T-helper 1 cell (primary cell): ENCODE measurements at places on chromosomes 5 and 9.

GRCh38 chr5:129245489-129245888 is 150.9 kb downstream of the ISOC1 start:
- no peak for DNase-seq

- DNase-seq, result no peak
These were observed 113.5 kb upstream of the PPP1R26 start for GRCh38 chr9:135366104-135366503.

- DNase-seq, result no peak
These were observed 975 bp upstream of the HAVCR1 start for GRCh38 chr5:157059891-157060290.

- DNase-seq, result no peak
These were observed 344.1 kb upstream of the RPS23 start for GRCh38 chr5:82622205-82622604.

DNA sequence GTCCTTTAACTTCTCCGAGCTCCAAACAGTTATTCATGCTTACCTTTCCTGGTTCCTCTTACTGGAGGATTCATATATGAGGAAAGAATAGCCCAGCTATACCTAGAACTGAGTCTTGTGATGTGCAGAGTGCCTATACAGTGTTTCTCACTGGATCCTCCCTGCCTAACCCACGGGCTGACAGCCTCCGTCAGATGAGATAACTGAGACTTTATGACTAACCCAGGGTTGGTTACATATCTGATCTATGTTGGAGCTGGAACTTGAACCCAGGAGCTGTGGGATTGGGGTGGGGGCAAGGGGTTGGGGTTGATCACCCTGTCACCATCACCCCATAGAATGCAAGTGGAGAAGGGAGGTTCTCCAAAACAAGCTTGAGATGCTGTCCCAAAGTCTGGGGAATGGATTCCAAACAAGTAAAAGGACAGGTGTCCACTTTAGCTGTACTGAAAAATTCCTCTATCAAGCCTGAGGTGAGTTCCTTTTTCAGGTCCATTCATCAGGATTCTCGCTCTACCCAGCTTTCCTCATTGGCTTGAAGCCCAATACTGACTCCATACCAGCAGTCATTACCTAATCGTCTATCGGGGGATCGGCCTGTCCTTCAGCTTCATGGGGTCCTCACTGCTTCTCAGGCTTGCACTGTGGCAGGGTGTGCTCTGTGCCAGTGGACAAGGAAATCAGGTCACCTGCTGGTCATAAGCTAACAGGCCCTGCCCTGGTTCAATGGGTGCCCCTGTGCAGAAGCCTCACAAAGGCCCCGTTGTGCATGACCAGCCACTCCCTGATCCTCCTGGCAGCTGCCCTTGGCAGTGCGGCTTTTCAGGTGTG is 100.6 kb downstream of the ARHGAP26 start:
- no peak for DNase-seq

- DNase-seq, result no peak
These were observed 171.4 kb upstream of the CDH10 start for GRCh38 chr5:24816206-24816605.

DNA sequence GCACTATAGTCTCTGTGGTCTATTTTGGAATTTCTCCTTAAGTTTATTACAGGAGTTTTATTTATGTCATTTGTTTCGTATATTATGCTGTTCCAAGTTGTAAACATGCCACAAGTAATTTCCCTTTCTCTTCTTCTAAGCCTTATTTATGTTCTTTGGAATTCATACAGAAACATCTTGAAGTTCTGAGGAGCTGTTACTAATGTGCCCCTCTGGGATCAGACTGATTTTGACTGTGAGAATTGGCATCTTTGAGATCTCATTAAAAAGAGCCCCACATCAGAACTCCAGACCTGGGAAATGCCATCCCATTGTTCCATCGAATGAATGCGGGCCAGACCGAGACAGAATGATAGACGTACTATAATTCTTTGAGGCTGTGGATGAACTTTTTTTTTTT is 138.8 kb upstream of the CD180 start:
- no peak for DNase-seq

GRCh38 chr9:94757158-94757557 is 30.7 kb downstream of the AOPEP start:
- no peak for DNase-seq

GRCh38 chr9:123983047-123983446 is 28.5 kb upstream of the LHX2 start:
- DNase-seq, result no peak

- DNase-seq, result no peak
These were observed 134.5 kb downstream of the ALDH1A1 start for GRCh38 chr9:72818385-72818784.

- no peak for DNase-seq
These were observed 210.8 kb upstream of the ELL2 start for GRCh38 chr5:96172436-96172835.

DNA sequence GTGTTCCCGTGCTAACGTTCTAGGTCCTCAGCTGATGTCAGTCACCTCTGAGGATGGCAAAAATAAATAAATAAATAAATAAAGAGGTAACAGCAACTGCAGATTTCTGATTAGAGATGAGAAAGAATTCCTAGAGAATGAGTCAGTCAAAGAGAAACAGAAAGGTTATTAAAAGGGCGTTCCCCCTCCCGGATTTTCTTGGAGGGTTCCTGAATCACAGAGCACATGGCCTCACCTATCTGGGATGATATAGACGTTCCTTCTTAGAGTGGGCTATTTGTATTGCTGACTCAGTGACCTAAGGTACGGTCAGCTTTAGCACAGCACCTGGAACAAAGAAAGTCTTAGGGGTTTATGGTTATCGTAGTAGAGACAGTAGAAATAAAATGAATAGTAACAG is 30.6 kb downstream of the HTR4 start:
- DNase-seq, result no peak

DNA sequence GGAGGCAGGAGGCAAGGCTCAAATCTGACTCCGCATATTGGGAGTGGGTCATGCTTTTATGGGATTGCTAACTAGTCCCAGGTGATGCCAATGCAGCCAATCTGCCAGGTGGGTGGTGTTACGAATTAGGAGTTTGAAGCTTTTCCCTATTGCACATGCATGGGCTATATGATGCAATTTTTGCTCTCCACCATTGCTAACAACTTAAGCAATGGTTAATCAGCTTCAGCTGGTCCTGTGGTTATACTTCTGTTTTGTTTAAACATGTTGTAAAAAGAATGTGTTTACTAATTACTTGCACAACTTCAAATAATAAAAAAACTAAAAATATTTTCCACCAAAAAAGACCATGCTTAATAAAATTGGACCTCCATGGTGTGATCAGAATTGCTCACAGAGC is 55.7 kb downstream of the SHC3 start:
- DNase-seq, result no peak

DNA sequence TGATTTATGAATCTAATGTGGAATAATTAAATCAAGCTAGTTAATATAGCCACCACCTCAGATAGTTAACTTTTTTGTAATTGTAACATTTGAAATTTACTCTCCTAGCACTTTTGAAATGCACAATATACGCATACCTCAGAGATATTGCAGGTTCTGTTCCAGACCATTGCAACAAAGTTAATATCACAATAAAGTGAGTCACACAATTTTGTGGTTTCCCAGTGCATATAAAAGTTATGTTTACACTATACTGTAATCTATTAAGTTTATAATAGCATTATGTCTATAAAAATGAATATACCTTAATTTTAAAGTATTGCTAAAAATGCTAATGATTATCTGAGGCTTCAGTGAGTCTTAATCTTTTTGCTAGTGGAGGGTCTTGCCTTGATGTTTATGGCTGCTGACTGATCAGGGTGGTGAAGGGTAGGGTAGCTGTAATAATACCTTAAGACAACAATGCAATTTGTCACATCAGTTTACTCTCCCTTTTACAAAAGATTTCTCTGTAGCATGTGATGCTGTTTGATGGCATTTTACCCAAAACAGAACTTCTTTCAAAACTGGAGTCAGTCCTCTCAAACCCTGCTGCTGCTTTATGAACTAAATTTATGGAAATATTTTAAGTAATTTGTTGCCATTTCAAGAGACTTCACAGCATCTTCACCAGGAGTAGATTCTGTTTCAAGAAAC is 235.1 kb upstream of the ADAMTSL1 start:
- DNase-seq, result no peak

DNA sequence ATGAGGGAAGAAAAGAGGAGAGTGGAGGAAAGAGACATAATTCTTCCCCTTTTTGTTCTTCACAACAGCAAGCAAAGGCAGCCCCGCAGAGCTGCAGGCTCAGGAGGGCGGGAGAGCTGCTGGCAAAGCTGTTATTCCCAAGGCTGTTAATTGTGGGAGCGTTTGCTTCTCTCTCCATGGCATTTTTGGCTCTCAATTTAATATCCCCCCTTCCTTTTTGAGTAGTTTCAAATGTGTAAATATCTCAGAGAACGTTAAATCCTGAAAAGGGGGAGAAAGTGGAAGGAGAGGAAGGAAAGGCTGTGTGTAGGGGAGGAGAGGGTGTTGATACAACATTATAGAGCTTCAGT is 165.7 kb downstream of the NSG2 start:
- DNase-seq, result no peak

GRCh38 chr5:29878599-29878998 is 1314.9 kb upstream of the CDH6 start:
- DNase-seq, result no peak

GRCh38 chr5:108523360-108523759 is 141.5 kb upstream of the FBXL17 start:
- no peak for DNase-seq

- peak; percentile 66 for DNase-seq
These were observed 778.3 kb downstream of the PRELID2 start for GRCh38 chr5:145056800-145057199.

GRCh38 chr5:124927735-124928134 is 181.3 kb upstream of the ZNF608 start:
- DNase-seq, result no peak

GRCh38 chr9:131492070-131492469 is 10.6 kb upstream of the POMT1 start:
- no peak for DNase-seq

DNA sequence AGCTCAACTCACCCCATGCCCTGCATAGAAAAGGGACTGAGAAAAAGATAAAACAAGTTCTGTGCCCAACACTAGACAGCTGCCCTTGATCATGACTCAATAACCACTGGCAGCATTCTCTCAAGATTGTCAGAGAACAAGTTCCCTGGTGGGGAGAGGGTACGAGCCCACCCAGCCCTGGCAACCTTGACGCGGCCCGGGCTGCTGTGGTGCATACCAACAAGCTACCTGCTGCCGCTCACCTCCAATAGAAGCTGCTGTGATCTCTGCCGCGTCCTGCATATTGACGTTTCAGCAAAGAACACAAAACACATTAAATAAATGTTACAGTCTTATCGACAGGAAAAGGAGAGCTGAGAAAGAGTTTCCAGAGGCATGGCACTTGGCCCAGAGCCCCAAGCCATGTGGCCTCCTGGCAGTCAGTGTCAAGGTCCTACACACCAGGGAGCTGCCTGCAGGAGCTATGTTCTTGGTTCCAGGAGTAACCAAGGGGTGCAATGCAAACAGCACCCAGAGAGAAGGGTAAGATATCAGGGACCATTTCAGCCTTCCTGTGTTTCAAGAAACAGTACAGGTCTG is 28.3 kb downstream of the WHRN start:
- no peak for DNase-seq

- DNase-seq, result no peak
These were observed 74.3 kb upstream of the SSBP2 start for GRCh38 chr5:81825237-81825636.

DNA sequence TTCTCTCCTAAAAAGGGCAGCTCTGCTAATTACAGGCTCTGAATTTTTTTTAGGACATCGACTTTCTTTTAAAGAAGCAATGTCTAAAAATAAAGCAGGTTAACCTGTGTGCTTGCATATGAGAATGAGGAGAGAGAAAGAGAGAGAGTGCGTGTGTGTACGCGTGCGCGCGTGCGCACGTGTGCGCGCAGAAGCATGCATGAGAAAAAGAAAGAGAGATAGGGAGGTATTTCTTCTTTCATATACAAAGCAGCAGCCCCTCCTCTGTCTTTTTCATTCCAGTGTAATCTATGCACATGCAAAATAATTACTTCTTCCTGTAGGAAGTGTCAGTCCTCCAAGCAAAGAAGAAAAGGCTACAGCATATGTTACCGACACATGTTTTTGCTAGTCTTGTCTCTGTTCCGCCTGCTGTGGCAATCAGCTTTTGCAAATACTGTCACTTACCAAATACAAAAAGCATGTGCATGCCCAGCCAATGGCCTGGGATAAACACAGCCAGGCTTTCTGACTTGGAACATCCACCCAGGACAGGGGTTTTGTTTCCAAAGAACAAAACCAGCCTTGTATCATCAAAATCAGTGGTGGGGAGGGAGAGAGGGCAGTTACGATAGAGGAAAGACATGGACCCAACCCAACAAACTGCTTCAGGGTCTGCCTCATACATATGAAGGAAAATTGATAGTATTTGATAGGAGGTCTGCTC is 252.3 kb upstream of the SLC24A2 start:
- no peak for DNase-seq

- no peak for DNase-seq
These were observed 1.3 kb upstream of the PLPPR1 start for GRCh38 chr9:101027236-101027635.

GRCh38 chr5:1726469-1726865 is 73.2 kb downstream of the MRPL36 start:
- no peak for DNase-seq

GRCh38 chr9:76818271-76818670 is 54.0 kb downstream of the PCA3 start:
- DNase-seq, result no peak

DNA sequence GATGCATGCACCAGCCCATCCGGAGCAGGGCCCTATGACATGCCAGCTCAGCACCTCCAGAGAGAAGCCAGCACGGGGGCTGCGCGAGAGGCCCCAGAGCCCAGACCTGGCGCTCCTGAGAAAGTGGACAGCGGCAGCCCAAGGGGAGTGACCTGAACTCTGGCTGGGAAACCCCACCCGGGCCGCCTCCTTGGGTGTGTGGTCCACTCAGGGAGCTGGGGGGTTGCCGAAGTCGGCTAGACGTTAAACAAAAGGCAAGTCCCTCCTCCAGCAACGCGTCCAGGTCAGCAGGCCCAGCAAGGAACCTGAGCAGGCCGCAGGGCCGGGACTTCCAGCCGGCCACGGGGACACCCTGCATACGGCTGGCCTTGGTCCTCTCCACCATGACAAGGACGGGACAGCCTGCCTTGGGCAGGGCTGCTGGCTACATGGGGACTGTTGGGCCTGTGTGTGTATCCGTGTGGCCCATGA is 35.7 kb downstream of the NACC2 start:
- no peak for DNase-seq
